Stimulated activated CD4-positive, alpha-beta T cell treated with anti-CD3 and anti-CD28 coated beads, Interleukin-4, amount 100 ng/mL, for 1 hour (primary cell): ENCODE measurements at places on chromosomes 6 and 20.

DNA sequence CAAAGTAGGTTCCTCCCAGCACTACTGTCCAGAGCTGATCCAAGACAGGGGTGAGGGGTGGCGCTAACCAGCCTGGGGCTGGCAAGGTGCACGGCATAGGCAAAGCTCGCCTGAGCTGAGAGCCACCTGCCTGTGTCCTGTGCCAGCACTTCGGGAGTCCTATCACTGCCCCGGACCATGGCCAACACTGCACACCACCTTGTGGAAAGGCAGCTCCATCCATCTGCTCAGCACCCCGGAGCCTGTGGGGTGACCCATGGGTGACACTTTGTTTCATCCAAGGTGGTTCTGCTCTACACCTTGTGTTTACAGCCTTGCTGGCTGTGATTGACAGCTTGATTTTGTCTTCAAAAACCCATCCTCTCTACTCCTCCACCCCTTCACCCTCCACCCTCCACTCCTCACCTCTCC is 32.9 kb upstream of the GATA5 start:
- DNase-seq = no peak

DNA sequence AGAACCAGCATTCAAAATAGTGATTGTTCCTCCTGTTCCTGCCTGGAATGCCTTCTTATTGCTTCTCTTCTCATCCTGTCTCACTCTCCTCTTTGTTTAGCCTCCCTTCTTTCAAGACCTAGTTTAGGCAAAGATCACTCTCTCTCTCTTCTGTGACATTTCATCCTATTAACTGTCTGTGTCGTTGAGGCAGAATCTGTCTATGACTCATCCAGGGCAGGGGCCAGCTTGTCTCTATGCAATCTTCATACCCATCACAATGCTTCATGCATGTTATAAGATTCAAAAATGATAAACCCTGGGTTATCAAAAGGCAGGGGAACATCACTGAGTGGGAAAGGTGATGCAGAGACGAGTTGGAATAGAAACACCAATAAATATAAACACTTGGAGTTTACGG is 32.2 kb upstream of the FOXA2 start:
- no peak for DNase-seq

DNA sequence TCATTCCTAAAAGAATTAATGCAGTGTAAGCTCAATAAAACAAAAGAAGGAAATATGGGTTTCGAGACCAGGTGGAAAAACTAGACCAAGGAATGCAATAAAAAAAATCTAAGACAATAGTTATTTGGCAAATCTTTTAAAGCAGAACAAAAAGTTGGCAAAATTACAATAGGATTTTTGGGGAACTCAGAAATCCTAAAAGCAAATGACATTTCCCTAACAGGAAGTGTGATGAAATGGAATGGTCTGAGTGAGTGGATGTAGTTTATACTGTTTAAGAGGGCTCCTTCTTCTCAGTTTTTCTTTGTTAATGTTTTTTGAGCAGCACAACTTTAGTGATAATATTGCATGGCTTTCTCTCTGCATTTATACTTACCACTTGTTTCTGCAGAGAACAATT is 190.0 kb downstream of the PLCB4 start:
- DNase-seq = no peak

DNA sequence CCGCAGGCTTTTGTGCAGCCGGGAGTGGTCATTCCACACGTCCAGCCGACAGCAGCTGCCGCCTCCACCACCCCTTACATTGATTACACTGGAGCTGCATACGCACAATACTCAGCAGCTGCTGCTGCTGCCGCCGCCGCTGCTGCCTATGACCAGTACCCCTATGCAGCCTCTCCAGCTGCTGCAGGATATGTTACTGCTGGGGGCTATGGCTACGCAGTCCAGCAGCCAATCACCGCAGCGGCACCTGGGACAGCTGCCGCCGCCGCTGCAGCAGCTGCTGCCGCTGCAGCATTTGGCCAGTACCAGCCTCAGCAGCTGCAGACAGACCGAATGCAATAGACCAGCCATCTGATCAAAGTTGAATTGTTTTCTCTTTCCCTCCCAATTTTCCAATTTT is 10.6 kb downstream of the RBM24 start:
- no peak for DNase-seq

- DNase-seq = no peak
These were observed 1349.1 kb upstream of the ADGRB3 start for GRCh38 chr6:67285770-67286495.

DNA sequence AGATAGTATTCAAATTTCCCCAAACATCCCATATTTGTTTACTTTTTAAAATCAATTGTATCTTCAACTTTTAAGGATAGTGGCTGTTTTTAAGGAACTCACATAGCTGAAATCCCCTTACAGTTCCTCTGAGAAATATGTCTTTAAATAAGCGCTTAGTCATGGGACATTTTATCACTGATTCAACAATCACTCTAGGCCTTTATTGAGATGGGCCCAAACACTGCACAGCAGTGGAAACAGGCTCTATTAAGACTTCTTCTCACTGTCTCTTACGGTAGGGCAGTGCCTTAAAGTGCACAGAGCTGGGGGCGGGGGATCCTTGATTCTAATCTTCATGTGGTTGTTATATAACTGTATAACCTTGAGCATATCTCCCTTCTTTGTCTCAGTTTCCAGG is 59.8 kb upstream of the RREB1 start:
- no peak for DNase-seq

DNA sequence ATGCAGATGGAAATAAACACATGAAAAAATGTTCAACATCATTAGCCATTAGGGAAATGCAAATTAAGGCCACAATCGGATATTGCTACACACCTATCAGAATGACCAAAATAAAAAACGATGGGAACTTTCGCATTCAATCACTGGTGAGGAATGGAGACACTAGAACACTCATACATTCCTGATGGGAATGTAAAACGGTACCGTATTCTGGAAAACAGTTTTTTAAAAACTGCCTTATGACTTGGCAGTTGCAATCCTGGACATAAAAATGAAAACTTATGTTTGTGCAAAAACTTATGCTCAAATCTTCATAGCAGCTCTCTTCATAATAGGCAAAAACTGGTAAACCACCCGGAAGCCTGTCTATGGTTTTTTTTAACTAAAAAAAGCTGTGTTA is 146.0 kb downstream of the CEBPB start:
- no peak for DNase-seq

DNA sequence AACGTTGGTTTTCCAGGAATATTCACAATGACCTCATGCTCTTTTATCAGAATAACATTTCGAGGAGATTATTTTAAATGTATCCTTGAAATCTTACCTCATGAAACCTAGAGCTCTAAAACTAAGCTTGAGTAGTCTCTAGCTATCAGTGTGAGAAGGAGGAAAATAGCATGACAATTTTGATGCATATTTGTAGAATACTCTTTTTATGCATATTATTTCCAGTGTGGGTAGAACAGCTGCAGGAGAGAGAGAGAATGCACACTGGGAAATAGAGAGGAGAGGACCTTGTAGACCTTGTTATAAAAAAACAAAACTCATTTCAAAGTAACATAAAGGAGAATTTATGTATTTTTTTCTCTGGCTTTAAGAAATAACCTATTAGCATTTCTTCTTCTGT is 71.1 kb upstream of the VGLL2 start:
- no peak for DNase-seq

DNA sequence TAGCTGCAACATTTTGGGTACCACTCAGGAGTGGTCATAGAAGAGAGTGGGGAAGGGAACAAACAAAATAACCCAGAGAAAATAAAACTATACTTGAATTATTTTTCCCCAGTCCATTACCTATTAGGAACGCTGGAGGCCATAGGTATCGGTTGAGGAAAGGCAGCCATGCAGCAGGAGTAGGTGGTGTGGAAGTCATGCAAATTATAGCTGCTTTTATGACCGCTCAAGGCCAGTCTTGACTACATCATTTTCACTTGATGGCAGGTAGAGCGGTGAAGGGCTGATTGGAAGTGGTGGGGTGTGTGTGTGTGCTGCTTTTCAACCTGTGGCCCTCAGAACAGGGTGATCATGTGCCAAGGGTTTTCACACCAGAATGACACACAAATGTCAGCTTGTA is 36.5 kb upstream of the KIF13A start:
- no peak for DNase-seq

DNA sequence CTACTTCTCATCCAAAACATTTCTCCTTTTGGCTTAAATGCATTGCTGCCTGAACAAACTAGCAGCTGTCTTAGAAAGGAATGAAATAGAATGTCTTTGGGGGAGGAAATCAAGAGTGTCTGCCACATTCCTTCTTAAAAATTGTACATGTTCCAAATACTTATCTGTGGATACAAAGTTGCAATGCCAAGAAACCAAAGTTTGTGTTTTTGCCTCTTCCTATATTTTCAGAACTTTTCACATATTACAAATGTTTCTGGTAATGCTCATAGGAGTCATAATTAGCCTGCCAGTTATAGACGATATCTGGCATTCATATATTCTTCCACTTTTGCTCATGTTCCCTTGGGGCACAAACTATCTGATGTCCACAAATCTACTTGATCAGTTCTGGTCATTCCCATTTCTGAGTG is 165.5 kb upstream of the BMP5 start:
- no peak for DNase-seq

DNA sequence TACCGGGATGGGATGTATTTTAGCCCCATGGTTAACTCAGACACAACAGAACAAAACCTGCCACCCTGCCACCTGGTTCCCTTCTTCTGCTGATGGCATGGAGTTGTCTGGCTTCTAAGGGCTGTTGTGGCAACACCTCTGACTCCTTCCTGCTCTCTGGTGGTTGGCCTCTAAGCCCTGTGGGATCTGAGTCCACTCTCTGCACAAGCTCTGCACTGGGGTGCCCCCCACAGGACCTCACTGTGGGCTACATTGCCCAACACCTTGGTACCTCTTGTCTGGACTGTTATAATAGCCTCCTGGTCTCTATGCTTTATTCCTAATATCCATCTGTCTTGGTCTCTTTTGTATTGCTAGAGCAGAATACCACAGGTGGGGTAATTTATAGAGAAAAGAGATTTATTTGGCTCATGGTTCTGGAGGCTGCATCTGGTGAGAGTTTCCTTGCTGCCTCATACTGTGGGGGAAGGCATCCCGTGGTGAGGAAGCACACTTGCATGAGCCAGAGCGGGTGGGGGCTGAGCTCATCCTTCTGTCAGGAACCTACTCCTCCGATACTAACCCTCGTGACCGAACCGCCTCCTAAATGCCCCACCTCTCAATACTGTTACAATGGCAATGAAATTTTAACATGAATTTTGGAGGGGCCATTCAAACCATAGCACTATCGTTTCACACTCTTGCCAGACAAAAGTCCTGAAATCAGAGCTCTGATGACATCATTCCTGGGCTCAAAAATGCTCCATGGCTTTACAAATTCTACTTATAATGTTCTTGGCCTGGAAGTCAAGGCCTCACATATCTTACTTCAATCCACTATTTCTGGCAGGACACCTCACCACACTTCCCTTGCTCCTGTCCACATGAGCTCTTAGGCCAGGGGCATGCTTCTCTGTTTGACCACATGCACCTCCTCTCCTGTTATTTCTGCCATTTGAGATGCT is 127.2 kb downstream of the PAX1 start:
- DNase-seq = no peak

GRCh38 chr6:26224547-26224912 is 137.3 kb downstream of the HFE start:
- no peak for DNase-seq

DNA sequence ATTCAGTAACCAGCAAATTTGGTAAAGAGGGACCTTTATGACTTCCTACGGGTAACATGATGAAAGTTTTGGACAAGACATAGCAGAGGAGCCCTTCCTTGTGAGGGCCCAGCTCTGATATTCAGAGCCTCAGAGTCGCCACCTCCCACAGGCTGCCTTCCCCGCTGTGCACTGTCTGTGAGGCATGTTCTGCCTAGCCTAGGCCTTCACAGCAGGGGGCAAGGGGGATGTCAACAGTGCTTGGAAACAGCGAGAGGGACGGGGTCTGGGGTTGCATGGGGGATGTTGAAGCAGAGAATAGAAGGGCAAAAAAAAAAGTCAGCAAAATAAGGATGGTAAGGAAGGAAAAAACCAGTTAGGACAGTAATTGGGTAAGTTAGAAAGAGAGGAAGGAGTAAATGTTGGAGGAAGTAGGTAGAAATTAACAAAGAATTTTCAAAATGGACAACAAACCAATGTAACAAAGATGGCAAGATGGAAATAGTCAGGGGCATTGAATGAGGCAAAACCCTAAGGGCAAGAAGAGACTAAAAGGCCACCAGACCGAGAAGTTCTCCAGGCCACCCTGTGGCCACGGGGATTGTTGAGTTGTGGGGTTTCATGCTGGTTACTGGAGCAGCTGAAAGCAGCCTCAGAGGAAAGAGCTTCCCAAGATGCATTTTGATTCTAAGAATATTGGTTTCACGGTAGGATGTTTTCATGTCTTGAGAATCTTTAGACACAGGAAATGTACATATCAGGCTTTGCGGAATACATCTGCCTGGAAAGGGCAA is 139.8 kb downstream of the LY86 start:
- DNase-seq = no peak

DNA sequence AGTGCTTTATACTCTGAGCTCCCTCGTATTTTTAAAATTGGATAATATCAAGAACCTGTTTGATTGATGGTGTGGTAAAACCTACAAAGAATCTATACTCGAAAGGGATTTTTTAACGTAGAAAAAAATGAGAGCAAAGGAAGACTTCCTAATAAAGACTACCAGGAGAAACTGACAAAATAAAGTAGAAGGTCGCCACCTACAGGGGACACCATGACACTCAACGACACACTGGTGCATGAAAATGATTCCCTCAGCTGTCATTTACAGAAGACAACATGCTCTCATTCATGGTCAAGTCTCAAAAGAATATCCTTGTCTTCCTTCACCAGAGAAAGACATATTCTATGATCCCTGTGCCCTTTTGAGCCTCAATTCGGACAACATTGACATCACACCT is 10.1 kb upstream of the NHSL1 start:
- DNase-seq = peak; percentile 20

- DNase-seq = no peak
These were observed 175.9 kb upstream of the GJE1 start for GRCh38 chr6:141956868-141957267.

GRCh38 chr6:43793875-43794242 is 23.8 kb downstream of the VEGFA start:
- no peak for DNase-seq

GRCh38 chr6:125208625-125209249 is 55.2 kb downstream of the TPD52L1 start:
- DNase-seq = no peak

GRCh38 chr20:53692465-53693067 is 98.9 kb upstream of the ZNF217 start:
- DNase-seq = no peak

- DNase-seq = no peak
These were observed 81.8 kb downstream of the JAG1 start for GRCh38 chr20:10591946-10592521.
